ENCODE measurements at places on chromosomes 6 and 20.

GRCh38 chr6:157787080-157787479 lies 36.0 kb upstream of the SNX9 start:
- DNase-seq, result no peak

- no peak for DNase-seq
Observed at GRCh38 chr6:24959319-24959718, 23.6 kb upstream of the RIPOR2 start.

GRCh38 chr6:36050305-36050704 lies 22.7 kb downstream of the MAPK14 start:
- DNase-seq, result no peak

DNA sequence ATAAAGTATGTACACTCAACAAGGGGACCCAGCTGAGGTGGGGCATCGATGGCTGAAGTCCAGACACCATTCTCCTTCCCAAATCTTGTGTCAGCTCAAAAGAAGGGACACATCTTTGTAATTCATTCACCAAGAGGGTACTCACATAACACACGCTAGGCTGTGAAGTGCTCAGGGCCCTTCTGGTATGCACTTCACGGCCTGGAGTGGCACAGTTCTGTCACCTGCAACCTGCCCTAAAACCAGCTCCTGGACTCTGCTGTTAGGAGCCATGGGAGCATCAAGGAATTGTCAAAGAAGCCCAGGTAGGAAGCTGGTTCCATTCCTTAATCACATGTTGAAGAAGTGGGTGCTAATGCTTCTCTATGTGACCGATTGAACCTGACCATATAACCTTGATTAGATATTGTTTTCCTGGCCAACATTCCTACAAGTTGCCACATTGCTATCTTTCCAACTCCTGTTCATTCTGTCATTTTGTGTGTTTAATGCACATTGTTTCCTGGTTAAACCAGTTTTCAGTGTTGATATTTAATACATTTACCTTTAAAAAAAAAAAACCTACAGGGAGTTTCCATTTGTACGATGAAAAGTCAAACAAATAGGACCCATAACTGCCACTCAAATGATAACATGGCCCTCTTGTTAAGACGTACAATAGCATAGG lies 127.3 kb downstream of the TNFRSF21 start:
- no peak for DNase-seq

DNA sequence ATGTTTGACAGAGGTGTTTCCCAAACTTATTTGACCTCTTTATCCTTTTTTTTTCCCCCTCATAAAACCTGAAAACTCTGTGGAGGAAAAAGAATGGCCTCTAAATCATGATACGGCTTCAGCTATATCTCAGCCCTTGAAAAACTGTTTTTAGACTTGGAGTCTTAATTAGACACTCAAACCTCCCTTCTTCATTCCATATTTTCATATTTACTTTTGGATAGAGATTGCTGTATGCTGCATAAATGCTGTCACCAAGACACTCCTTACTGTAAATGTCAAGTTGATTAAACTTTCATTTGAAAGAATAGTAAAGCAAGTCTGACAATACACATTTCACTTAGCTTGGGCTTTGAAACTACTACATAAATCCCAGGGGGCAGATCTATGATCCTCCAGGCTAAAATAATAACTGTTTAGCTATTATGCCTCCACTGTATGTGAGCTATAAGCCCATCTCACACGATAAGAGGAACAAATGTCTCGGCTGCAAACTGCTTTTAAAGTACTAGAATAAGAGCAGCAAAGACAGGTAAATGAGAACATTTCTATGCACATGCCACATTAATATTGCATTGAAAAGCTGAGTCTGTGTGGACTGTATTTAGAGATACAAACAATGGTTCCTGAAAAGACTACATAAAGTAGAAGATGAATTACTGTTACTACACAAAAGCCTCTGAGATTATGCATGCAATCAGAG lies 141.3 kb upstream of the HMGN3 start:
- no peak for DNase-seq

GRCh38 chr6:1626481-1626880 lies 16.8 kb downstream of the FOXC1 start:
- DNase-seq, result no peak

DNA sequence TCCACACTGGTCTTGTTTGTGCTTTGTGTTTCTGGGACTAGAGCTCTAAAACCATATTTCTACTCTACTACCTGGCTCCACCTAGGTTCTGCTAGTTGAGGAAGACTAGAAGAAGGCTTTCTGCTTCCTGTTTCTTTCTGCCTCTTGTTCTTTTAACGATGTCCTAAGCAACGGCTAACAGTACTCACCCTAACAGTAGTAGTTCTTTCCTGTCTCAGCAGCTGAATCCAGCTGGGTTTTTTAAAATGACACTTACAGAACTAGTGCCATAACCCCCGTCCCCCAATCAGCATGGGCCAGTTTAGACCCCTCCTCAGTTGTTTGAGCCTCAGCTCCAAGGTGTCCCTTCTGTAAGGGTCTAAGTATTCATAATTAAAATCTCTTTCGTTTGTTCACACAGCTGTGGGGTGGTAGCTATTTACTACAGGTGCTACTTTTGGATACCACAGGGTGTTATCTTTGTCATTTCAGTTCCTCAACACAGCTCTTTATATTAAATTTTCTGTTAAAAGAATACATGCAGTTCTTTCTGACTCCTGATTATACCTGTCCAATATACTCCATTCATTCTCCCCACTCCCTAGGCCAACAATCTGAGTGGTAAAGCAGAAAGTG lies 790.2 kb downstream of the DHX35 start:
- DNase-seq, result no peak

DNA sequence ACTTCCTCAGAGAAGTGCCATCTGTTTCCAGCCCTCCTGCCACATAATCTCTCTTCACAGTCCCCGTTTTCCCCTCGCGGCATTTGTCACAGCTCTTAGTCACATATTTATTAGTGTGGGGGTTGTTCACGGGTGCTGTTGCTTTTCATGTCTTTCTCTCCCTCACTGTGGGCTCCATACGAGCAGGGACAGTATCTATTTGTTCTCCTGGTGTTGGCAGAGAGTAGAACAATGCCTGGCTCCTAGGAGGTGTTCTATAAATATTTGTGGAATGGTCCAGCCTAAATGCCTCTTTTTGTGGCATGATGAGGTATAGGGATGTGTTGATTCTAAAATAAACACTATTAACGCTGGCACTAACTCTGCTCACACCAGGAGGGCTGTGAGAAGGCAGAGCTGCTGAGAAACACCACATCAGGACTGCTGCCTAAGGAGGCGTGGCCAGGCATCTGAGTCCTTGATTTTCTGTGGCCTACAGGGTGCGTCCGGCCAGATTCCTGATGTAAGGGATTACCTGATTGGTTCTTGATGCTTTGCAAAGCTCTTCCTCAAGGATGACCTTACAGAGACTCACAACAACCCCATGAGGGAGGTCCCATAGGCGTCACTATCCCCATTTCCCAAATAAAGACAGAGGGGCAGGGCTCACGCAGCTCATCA lies 219.8 kb upstream of the ARID1B start:
- DNase-seq, result no peak

GRCh38 chr6:37954791-37955190 lies 135.3 kb downstream of the ZFAND3 start:
- DNase-seq, result no peak

DNA sequence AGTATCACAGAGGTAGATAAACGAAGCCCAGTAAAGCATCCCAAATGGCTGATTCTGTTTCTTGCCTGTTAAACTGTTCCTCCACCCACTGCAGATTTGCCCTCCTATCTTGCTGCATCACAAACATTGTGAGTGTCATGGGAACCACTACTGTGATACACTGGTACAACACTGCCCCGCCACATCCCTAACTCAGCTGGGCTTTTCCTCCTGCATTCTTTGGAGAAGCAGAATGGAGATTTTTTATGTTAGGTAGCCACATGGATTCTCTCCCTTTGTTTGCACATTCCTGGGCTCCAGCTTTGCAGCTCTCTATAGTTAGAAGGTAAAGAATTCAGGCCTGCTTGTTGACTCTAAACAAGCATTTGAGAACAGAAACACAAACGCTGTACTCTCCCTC lies 234.1 kb downstream of the TMEM242 start:
- DNase-seq, result no peak

GRCh38 chr20:57498425-57499400 lies 26.2 kb downstream of the CTCFL start:
- no peak for DNase-seq

GRCh38 chr20:62825333-62825985 lies 8.6 kb downstream of the COL9A3 start:
- no peak for DNase-seq

GRCh38 chr20:12464036-12464435 lies 544.7 kb upstream of the SPTLC3 start:
- DNase-seq, result no peak

GRCh38 chr6:36683145-36683655 lies 4.7 kb downstream of the CDKN1A start:
- no peak for DNase-seq

DNA sequence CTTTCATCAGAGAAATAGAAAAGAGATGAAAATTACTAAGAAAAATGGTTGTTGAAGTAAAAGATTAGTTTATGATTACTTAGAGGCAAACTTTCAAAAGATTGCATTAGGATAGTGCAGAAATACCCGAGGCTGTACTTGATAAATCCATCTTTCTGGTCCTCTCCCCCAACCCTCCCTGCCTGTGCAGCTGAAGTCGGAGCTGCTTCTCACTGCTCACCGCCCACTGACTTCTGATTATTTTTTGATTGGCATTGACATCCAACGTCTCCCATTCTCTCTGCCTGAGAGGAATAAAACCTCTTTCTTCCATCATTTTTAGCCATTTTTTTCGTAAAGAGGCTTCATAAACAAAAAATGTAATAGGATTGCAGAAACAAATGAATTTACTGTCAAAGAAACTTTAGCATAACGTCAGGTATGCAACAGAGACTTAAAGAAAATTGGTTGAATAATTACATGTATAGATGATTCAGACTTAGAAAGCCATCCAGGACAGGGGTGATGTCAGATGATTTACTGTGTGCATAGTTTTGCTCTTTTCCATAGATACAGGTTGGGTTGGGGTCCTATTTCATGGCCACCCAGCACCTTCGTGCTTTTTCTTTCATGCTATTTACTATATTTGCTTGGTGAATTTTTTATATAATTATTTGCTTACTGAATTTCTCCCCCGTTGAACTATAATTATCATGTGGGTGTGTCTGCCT lies 53.6 kb upstream of the EDN3 start:
- DNase-seq, result no peak

GRCh38 chr6:170024940-170025339 lies 265.9 kb downstream of the DLL1 start:
- no peak for DNase-seq

GRCh38 chr6:80211286-80211685 lies 104.8 kb downstream of the BCKDHB start:
- no peak for DNase-seq

DNA sequence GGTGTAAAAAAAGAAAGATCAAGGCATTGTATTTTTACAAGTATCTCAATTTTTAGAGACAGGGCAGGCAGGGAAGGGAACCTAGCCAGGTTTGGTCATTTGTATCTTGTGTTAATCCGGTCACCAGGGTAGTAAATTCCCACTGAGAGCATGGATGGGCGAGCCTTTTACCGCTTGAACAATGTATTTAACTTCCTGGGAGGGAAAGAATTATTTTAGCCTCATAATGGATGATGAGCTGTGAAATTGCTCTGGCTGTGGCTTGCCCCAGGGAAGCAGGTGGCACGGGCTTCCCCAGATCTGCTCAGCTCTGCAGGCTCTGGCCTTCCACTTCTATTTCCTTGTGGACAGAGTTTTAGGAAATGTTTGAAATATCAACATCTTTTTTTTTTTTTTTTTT lies 72.9 kb downstream of the TOX2 start:
- no peak for DNase-seq

- no peak for DNase-seq
Observed at GRCh38 chr20:32205843-32206759, 1.4 kb downstream of the PLAGL2 start.

DNA sequence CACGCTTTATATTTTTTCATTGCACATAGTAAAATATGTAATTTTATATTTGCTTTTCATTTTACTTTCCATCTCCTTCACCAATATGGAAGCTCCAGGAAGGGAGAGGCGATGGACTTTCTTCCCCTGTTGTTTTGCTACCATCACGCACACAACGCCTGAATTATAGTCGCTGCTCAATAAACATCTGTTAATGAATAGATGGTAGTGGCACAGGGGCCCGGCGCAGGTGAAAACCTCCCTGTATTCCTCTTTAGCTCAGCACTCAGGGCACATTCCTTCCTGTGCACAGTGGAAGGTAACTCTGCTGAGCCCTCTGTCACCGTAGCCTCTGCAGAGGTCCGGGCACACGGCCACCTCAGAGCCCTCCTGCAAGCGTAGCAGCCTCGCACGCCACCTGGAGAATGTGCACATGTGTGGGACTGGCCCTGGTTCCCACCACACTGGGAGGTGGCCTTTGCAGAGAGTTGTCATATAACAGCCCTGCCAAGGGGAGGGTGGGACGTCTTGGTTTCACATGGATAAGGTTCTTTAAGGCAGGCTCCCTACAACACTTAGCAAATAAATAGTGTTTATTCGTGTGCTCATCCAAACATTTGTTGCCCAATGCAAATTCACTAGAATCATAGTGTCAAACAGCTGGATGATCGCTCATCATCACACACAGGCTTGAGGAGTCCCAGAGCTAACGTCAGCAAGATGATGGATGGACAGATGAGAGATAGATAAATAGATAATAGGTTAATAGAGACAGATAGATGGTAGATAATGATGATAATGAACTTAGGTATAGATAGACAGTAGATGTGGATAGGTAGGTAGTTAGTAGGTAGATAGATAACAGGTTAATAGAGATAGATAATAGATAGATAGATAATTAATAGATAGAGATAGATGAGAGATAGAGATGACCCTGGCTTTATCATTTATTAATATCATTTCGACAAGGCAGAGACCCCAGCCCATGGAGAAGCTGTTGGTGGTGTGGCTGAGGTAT lies 32.3 kb upstream of the AFDN start:
- DNase-seq, result no peak

GRCh38 chr6:3280091-3280490 lies 21.3 kb downstream of the PSMG4 start:
- DNase-seq, result no peak

DNA sequence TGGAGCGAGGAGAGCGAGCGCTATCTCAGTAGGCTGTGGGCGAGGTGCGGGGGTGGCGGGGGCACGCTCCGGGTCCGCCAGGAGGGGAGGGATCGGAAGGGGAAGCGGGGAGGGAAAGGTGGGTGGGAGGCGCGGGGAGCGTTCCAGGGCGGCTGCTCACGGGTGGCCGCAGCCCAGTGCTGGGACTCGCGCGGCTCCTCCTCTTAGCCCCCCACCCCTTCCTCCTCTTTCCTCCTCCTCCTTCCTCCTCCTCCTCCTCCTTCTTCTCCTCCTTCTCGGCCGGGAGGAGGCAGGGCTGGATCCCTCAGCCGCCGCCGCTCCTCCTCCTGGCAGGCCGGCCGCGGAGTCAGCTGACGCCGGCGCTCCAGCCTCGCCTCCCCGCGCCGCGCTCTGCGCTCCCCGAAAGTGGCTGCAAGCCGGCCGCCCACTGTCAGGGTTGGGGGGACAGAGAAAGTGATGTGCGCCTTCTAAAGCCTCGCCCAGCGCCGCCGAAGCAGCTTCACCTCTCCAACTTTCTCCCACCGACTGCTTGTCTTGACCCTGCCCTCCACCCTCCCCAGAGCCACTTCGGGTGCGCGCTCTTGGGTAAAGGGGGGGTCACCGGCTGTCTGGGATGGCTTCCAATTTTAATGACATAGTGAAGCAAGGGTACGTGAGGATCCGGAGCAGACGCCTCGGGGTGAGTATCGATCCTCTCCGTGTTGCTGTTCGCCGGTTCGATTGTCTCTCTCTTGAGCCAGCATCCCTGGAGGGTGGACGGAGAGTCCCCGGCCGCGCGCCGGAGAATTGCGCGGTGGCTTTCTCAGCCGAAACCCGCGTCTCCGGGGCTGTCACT lies at the start of gene DOK5:
TSS of gene DOK5 (plus strand) at position 260 of the 835 bp plus-strand sequence. CDS start at position 614, 354 bp downstream.
- DNase-seq, result no peak

- no peak for DNase-seq
Observed at GRCh38 chr6:143901885-143902750, 37.8 kb downstream of the ZC2HC1B start.
